Left ventricle myocardium inferior (tissue), 1 donor: ENCODE measurements at places on chromosomes 6 and 20.
A peak's percentile ranks its signal among the peaks of the same experiment; 100 is the strongest.

DNA sequence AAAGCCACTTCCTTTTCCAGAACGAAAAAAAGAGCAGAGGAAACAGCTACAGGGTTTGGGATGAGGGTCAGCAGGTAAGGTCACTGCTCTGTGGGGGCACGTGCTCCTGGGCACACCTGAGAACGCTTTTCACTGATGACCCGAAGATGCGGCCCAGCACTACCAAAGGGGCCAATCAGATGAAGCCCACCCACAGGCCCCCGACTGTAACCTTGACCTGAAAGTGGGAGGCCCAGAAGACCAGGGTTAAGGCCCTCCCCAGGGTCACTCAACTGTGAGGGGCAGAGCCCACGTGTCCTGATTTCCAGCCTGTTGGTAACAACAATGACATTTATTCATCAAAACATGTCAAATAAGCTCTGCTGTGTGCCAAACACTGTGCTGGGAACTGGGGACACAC is 108.0 kb downstream of the BMP7 start:
- DNase-seq = no peak
- H3K27me3 ChIP-seq = no peaks in the 10 kb centered on the region
- peak overlapping the region; percentile 93 for H3K27ac ChIP-seq
- no peaks in the 10 kb centered on the region for H3K36me3 ChIP-seq
- H3K4me3 ChIP-seq = no peak overlapping the region
- H3K4me1 ChIP-seq = peaks cover 31% of the 10 kb centered on the region

- peak within 1 kb of the TSS; percentile 86 for H3K27ac ChIP-seq
- peak; percentile 91 for DNase-seq
- H3K36me3 ChIP-seq = no peaks in the 10 kb centered on the region
- no peaks in the 10 kb centered on the region for H3K27me3 ChIP-seq
Measured at GRCh38 chr6:80004173-80005072, at the start of gene TTK. TTK (plus strand) TSS chr6:80004649; CDS start chr6:80005844, 1,195 bp downstream.

DNA sequence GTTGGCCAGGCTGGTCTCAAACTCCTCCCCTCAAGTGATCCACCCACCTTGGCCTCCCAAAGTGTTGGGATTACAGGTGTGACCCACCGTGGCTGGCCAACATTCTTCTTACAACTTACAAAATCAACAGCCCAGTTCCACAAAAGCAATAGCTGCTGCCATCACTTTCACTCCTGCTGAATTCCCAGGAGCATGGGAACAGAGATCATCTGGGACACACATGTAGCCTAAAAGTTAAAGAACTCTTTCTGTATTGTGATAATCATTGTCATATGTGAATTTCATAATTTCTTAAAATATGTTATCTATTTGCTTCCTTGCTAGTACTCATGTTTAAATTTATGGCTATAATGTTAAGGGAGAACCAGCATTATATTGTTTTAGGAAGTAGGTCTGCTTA is 51.7 kb downstream of the NCOA6 start:
- no peak for DNase-seq
- peaks cover 16% of the 10 kb centered on the region for H3K4me1 ChIP-seq
- H3K4me3 ChIP-seq = no peak overlapping the region
- peaks cover 65% of the 10 kb centered on the region for H3K36me3 ChIP-seq
- no peaks in the 10 kb centered on the region for H3K27me3 ChIP-seq
- no peak overlapping the region for H3K27ac ChIP-seq

- no peaks in the 10 kb centered on the region for H3K36me3 ChIP-seq
- peak overlapping the region; percentile 12 for H3K27ac ChIP-seq
- H3K4me1 ChIP-seq = peaks cover 23% of the 10 kb centered on the region
- no peak for DNase-seq
- H3K4me3 ChIP-seq = no peak overlapping the region
Measured at GRCh38 chr6:714100-714499, 21.2 kb upstream of the EXOC2 start.

GRCh38 chr6:53424976-53425718 is 76.4 kb upstream of the ELOVL5 start:
- no peaks in the 10 kb centered on the region for H3K27me3 ChIP-seq
- no peak for DNase-seq
- H3K36me3 ChIP-seq = no peaks in the 10 kb centered on the region
- no peak overlapping the region for H3K4me3 ChIP-seq
- no peaks in the 10 kb centered on the region for H3K4me1 ChIP-seq

GRCh38 chr6:42158011-42158410 is 15.2 kb upstream of the GUCA1A start:
- H3K4me3 ChIP-seq = no peak overlapping the region
- no peak overlapping the region for H3K27ac ChIP-seq
- peak; percentile 21 for DNase-seq
- no peaks in the 10 kb centered on the region for H3K36me3 ChIP-seq
- peaks cover 10% of the 10 kb centered on the region for H3K27me3 ChIP-seq

- H3K27ac ChIP-seq = peak overlapping the region; percentile 99
- H3K27me3 ChIP-seq = no peaks in the 10 kb centered on the region
- DNase-seq = no peak
- H3K36me3 ChIP-seq = peaks cover 12% of the 10 kb centered on the region
Measured at GRCh38 chr20:50194831-50195523, 4.3 kb downstream of the CEBPB start.

DNA sequence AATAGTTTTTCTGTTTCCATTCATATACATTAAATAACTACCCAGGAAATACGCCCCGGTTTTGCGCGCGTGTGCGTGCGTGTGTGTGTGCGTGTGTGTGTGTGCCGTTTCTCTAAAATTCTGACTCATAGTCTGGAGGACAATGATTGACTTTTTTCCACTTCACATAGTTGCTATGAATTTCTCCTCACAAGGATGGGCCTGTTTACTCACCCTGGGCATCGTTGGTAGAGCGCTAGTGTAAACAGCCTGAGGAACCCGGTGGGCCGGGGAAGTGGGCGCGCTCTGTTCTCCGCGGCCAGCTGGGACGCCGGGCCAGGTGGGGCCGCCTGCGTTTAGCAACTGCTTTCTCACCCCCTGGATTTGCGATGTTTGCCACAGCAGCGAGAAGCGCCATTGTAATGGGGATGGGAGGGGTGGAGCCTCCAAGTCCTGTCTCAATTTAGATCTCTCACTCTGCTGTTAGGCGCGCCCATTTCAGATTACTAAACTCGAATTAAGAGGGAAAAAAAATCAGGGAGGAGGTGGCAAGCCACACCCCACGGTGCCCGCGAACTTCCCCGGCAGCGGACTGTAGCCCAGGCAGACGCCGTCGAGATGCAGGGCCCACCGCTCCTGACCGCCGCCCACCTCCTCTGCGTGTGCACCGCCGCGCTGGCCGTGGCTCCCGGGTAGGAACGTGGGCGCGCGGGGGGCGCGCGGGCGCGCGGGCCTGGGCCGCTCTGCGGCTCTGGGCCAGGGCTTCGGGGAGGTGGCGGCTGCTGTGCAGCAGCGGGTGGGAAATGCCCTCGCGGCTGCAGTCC is at the start of gene CD109:
CD109 (plus strand) TSS at position 585 of the 803 bp plus-strand sequence; CDS start at position 598, 13 bp downstream.
- peaks cover 47% of the 10 kb centered on the region for H3K4me1 ChIP-seq
- peak; percentile 40 for DNase-seq
- H3K27me3 ChIP-seq = no peaks in the 10 kb centered on the region
- H3K27ac ChIP-seq = peak within 1 kb of the TSS; percentile 86
- peaks cover 11% of the 10 kb centered on the region for H3K36me3 ChIP-seq

GRCh38 chr6:56250266-56250665 is 2.9 kb upstream of the COL21A1 start:
- peaks cover 23% of the 10 kb centered on the region for H3K4me1 ChIP-seq
- no peak overlapping the region for H3K27ac ChIP-seq
- H3K4me3 ChIP-seq = no peak overlapping the region
- H3K36me3 ChIP-seq = no peaks in the 10 kb centered on the region
- DNase-seq = no peak

DNA sequence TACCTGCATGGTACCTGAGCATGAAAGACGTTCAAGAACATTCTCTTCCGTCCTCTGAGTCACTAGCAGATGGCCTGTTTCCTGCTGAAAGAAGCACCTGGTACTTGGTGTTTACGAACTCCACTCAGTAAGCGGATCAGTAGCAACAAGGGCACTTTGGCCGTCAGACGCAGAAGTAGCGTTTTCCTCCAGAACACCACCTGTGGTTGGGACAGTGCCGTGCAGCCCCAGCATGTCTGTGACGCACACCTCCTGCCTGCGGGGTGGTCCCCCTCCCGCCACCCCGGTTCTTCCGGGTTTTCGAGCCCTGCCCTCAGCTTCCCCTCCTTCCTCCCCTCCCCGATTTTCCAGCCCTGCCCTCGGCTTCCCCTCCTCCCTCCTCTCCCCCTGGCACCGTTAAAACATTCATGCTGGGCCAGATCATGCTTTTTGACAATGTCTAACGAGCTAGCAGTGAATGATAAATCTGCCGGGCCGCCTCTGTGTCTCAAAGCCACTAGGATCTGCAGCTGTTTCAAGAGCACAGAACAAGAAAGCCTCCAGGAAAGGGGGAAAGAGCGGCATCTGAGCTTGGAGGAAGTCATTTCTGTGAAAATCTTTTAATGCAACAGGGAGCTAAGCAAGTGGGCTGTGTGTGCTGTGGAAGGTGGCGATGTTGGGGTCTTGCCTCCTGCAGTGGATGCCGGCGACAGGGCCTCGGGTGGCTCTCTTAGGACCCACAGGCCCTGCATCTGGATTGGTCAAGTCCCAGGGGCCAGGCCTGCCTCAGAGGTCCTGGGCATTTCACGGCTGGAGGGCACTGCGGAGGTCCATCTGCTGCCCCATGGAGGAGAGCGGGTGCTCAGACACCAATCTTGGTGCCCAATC is 207.9 kb downstream of the ERMARD start:
- H3K4me3 ChIP-seq = peak overlapping the region; percentile 9
- no peak overlapping the region for H3K27ac ChIP-seq
- H3K36me3 ChIP-seq = no peaks in the 10 kb centered on the region
- peaks cover 17% of the 10 kb centered on the region for H3K4me1 ChIP-seq
- no peak for DNase-seq

GRCh38 chr6:43442935-43443334 is 12.4 kb downstream of the DLK2 start:
- no peaks in the 10 kb centered on the region for H3K27me3 ChIP-seq
- no peak for DNase-seq
- H3K4me1 ChIP-seq = no peaks in the 10 kb centered on the region
- peaks cover 79% of the 10 kb centered on the region for H3K36me3 ChIP-seq
- no peak overlapping the region for H3K27ac ChIP-seq

DNA sequence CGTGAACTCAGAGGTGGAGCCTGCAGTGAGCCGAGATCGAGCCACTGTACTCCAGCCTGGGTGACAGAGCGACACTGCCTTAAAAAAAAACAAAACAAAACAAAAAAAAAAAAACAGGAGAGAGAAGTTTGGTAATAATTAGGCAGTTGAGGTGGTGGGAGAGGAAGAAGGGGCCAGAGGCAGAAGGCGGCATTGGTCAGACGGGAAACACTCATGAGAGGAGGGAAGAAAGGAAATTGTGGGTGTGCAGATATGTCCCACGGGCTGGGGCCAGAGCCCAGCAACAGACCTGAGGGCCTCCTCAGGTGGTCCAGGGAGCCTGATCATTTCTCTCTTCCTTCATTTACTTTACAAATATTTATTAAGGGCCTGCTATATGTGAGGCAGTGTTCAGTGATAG is 20.0 kb downstream of the SULF2 start:
- no peak overlapping the region for H3K4me3 ChIP-seq
- H3K36me3 ChIP-seq = peaks cover under 1% of the 10 kb centered on the region
- peaks cover 49% of the 10 kb centered on the region for H3K27me3 ChIP-seq
- no peak for DNase-seq
- peak overlapping the region; percentile 47 for H3K27ac ChIP-seq
